ENCODE measurements at places on chromosomes 11 and 22.
A peak's percentile ranks its signal among the peaks of the same experiment; 100 is the strongest.

DNA sequence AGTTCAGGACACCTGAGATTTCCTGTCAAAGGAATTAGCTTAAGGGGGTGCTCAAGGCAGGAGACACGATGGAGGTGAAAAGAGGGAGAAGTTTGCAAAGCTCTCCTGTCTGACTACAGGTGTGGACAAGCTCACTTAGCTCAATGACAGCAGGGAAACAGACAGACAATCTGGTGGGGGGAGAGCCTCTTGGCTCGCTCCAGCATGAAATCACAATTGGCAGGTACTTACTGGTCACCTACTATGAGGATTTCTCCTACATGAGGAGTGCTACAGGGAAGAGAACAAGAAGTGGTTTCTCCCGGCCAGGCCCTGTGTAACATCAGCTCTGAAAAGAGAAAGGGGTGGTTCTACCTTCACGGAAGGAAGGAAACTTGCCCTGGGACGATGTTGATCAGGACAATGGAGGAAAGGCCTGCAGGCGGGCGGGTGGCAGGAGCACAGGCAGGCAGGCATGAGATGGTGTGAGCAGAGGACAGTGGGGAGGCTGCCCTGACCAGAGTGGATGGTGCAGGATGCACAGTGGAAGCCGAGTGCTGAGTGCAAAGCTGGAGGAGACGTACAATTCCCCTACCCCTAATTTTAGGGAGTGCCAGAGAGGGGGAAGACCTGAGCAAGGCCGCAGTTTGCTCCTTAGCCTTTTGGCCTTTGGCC lies 57.9 kb upstream of the CRTAM start:
- no peak for DNase-seq

DNA sequence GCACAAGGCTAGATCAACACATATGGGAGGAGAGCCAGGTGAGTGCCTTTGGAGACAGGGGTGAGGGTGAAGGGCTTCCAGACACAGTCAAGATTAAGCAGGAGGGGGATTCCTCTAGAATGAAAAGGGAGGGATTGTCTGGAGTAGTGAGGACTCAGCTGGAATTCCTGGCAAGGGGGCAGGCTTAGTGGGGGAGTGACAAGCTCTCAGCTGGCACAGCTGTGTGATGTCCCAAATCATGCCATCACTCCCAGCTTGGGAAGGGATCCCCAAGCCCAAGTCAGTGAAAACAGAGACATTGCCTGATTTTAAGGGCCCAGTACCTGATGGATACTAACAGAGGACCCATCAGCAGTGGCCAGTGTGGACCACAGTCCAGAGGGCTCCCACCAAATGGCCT lies 119.0 kb downstream of the MPPED2 start:
- no peak for DNase-seq

- DNase-seq: peak; percentile 43
Observed at GRCh38 chr22:49735411-49735900, 92.2 kb downstream of the BRD1 start.

GRCh38 chr11:34343153-34343552 lies 14.7 kb downstream of the ABTB2 start:
- DNase-seq: no peak

DNA sequence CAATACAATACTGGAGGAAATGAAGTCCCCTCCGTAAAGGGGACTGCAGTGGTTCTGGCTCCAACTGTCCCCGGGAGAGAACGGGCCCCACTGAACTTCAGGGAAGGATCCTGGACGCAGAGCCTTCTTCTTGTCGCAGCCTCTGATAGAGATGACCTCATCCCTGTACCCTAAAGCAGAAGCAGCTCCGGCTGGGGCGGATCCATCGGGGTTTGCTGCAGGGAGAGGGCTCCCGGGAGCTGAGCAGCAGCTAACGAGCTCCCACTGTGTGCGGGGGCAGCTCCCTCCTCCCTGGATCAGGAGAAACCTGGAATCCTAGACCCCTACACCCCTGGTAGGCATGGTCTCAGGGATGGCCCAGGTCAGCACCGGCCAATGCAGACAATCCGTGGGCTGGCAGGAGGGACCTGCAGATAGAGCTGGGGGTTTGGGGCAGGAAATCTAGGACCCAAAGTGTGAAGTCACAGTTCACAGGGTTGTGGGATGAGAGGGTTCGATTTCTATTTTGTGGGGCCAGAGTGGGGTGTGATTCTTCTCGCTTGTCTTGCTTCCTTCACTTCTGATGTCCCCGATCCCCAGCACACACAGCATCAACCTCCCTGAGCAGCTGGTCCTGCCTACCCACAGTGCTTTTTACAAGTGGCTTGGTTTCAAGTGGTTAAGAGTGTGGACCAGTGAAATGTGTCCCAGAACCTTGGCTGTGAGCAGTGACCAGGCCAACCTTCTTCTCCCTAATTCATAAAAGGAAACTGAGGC lies 12.9 kb downstream of the KIAA0930 start:
- no peak for DNase-seq

GRCh38 chr22:21628386-21629254 lies 1.2 kb downstream of the YDJC start:
- peak; percentile 24 for DNase-seq

GRCh38 chr11:20561915-20562314 lies 37.5 kb upstream of the SLC6A5 start:
- DNase-seq: no peak

DNA sequence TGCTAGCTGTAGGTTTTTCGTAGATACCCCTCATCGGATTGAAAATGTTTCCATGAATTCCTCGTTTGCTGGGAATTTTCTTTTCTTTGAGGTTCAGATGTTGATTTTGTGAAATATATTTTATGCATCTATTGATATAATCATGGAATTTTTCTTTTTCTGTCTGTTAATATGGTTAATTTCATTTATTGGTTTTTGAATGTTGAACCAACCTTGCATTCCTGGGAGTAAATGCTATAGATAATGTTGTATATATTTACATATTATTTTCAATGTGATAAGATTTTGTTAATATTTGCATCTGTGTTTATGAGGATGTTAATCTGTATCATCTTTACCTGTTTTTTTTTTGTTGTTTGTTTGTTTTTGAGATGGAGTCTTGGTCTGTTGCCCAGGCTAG lies 10.6 kb upstream of the NDUFA6 start:
- no peak for DNase-seq

DNA sequence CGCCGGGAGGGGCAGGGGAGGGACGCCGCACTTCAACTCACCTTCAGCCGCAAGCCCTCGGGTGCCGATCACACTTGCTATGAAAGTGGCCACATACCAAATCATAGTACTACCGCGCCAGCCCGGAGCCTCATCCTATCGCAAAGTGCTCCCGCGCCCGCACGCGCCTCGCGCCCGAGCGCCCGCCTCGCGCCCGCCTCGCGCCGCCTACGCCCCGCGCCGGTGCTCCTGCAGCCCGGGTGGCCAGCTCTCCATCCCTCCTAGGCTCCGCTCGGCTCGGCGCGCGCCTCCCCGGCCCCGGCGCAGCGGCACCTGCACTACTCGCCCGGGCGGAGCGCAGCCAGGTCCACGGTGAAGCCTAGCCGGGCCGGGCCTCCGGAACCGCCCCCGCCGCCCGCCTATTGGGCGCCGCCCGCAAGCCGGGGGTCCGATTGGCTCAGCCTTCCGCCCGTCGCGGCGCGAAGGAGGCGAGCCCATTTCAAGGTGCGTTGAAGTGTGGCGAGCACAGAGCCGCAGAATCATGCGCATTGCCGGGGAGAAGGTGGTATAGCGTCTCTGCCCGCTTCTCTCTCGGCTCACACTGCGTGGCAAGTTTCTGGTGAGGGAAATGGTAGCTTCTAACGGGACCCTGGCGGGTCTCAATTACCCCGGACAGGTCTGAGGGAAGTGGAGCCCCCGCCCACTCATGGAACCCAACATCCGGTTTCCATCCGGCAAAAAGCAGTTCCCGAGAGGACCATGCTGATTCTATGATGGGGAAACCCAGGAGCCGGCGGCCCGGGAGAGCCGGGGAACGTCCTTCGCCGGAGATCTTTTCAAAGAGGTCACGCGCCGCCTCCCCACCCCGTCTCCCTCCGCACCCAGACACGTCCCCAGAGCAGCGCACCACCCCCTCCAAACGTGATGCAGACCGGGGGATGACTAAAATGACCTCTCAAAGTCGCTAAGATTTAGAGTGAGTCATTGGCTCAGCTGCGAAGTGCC lies at the start of gene IGSF9B:
Gene IGSF9B (minus strand): TSS at position 319 of the 984 bp plus-strand sequence. CDS start 214 bp downstream, at position 105.
- peak; percentile 92 for DNase-seq

DNA sequence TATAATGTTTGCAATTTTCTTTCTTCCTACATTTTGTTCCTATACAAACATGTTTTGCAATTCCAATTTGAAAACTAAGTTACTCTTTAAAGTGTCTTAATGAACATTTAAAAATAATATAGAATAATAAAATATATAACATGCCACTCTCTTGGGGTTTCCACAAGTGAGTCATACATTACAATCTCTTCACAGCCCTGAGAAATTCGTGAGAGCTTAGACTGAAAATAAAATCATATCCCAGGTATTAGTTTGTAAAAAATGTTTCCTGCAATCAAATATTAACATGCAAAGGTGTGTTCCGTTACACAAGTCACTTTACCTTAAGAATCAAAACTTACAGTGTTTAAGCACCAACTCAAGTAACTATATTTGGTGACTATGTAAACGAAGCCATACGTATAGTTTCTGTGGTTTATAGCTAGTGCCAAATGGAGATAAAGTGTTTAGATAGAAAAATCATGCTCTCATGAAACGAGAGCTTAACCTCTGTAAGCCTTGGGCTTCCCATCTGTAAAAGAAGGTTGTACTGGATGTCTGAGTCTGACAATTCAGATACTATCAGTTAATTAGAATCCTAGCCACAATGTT lies 253.6 kb upstream of the ANO3 start:
- no peak for DNase-seq

DNA sequence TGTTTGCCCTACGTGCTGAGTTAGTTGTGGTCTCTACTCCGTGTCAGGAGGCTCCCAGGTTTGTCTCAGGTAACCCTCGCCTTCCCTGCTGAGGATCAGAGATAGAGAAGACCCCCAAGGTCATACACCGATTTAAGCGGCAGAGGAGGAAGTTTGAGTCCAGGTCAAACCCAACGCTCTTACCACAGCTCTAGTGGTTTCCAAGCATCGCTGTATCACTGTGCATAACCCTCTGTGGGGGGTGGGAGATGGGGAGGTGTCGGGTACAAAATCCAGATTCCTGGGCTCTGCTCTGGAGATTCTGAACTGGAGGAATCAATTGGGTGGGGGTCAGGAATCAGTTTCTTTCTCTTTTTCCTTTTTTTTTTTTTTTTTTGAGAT lies 627 bp downstream of the DNAJC4 start:
- DNase-seq: peak; percentile 41

GRCh38 chr11:36460220-36460619 lies 49.9 kb downstream of the TRAF6 start:
- no peak for DNase-seq

DNA sequence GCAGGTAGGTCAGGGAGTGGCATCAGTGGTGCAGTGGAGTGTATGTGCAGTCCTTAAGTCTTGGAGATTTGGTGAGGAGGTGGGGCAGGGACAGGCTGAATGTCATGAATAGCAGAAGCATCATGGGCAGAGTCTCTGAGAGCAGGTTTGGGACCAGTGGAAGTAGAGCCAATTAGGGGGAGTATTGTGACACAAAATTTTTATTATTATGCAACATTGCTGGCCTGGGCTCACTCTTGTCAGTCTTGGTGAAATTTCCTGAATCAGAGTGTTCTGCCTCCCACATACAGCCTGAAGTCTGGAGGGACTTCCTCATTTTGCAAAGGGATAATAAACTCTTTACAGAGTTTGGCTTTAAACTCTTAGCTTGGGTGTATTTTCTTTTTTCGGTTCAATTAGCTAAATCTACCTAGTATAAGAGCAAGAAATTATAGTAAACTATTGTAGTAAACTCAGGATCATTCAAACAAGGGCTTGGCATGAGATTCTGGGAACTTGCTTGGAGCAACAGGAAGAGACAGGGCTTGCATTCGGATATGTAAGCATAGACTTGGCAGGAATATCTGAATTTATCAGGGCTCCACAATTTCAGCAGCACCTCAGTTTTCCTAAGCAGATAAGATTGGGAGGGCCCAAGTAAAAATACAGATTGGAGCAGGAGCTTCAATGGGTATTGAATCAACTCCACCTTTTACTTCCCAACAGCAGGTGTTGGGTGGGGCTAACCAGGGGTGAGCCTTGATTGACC lies 67.7 kb downstream of the FDX1 start:
- no peak for DNase-seq

DNA sequence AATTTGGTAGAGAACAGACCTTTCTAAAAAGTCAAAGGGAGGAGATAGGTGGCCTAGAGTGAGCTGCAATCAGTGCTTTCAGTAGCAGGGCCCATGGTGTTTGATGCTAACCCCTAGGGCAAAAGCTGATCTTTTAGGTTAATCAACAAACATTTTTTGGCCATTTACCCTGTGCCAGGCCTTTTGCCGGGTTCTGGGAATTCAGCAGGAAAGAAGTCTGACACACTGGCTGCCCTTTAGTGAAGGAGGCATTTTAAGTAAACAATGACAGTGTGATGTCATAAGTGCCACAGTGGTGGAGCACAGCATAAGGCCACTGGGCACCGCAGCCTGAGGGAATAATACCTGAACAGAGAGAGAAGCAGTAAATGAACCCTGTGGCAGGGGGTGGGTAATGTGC lies 29.0 kb downstream of the C22orf31 start:
- no peak for DNase-seq

GRCh38 chr11:49377978-49378377 lies 169.6 kb upstream of the FOLH1 start:
- no peak for DNase-seq

DNA sequence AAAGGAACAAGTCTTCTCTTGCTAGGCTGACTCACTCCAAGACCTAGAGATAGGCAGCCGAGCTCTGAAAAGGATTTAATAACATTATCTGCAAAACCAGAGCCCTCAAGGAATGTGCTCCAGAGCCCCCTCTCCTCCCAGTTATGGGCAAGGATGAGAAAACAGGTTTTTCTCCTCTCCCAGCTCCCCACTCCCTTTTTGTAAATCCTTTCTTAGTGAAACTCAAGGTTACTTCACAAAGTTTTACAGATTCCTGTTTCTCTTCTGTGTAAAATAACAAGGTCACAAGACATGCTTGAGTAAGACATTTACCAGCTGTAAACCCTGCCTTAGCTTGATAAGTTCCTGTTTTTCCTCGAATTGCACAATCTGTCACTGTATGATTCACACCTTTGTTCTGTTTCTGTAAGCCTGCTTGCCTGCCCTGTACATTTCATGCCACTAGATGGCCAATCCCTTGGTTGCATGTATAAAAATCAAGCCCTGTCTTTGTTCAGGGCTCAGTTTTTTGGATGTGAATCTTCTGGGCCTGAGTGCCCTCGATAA lies 489.4 kb downstream of the KCNA4 start:
- DNase-seq: peak; percentile 58

- no peak for DNase-seq
Observed at GRCh38 chr11:34213366-34213765, 107.9 kb downstream of the NAT10 start.

Measured in muscle of leg (tissue), 16 donors.